Stimulated activated naive CD8-positive, alpha-beta T cell treated with anti-CD3 and anti-CD28 coated beads, Interleukin-15, Interleukin-2, amounts not matched to agents 100 U/mL and 50 U/mL, for 24 hours (primary cell): ENCODE measurements at places on chromosomes 3 and 15.

GRCh38 chr15:38740206-38740605 is 175.6 kb upstream of the RASGRP1 start:
- DNase-seq: no peak

- peak; percentile 8 for DNase-seq
These were observed 32.8 kb downstream of the TMEM212 start for GRCh38 chr3:171875923-171876412.

DNA sequence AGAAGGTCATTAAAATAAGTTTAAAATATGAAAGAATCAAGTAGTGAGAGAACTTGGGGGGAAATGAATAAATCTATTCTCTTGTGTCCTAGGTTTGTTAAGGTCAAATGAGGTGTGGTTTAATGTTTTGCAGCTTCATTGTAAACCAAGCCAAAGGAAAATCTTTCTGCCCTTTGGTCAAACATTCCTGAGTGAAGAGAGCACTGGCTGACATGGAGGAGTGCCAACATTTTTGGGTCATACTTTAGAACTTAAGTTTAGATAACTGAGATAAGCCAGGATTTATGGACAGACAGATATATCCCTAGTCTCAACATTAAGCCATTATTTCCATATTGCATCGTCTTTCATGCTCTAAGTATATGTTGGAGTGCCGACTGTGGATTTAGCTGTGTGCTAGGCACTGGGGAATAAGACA is 66.4 kb downstream of the PTPRG start:
- no peak for DNase-seq

GRCh38 chr3:133568294-133569014 is 5.0 kb upstream of the CDV3 start:
- DNase-seq: no peak

- no peak for DNase-seq
These were observed 273.6 kb downstream of the CNTN4 start for GRCh38 chr3:2372306-2372705.

DNA sequence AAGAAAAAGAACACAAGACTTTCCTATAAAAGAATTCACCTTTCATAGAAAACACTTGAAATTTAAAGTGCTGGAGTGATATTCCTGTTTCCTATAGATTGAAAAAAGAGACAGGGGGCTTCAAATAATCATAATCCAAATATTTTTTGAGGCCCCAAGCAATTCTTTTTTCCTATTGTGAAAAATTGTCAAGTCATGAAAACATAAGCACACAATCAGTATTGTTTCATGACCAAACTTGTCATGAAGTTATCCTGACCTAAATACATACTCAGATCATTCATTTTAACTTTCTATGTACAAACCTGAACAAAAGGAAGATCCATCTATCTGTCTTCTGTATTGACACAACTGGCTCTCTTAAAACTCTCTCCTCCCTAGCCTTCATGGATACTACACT is 57.9 kb downstream of the AGTR1 start:
- no peak for DNase-seq

- no peak for DNase-seq
These were observed 352.4 kb upstream of the ZNF385D start for GRCh38 chr3:22103423-22103822.

GRCh38 chr15:59221511-59222505 is 15.2 kb downstream of the LDHAL6B start:
- DNase-seq: no peak

- DNase-seq: no peak
These were observed 49.6 kb downstream of the SUMF1 start for GRCh38 chr3:4417449-4417848.

DNA sequence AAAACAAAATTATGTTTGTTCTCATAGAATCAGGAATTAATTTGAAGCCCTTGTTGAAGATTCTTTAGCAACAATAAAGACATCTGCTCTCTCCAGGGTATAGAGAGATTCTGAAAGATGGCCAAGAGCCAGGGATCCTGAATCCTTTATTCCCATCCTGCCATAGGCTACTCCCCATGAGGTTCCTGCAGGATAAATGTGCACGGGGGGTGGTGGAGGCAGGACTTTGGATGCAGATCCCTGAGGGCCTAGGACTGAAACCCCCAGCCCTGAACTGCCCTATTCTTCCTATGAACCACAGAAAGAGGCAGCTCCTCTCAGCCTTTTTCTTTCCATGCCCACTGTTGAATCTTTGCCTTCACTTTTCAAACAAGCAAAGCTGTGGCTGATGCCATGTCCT is 17.1 kb downstream of the TMEM108 start:
- DNase-seq: no peak

GRCh38 chr3:49460188-49460890 is 9.7 kb upstream of the DAG1 start:
- DNase-seq: no peak

- DNase-seq: peak; percentile 75
These were observed 22.4 kb downstream of the PLA2G4F start for GRCh38 chr15:42133886-42134502.

DNA sequence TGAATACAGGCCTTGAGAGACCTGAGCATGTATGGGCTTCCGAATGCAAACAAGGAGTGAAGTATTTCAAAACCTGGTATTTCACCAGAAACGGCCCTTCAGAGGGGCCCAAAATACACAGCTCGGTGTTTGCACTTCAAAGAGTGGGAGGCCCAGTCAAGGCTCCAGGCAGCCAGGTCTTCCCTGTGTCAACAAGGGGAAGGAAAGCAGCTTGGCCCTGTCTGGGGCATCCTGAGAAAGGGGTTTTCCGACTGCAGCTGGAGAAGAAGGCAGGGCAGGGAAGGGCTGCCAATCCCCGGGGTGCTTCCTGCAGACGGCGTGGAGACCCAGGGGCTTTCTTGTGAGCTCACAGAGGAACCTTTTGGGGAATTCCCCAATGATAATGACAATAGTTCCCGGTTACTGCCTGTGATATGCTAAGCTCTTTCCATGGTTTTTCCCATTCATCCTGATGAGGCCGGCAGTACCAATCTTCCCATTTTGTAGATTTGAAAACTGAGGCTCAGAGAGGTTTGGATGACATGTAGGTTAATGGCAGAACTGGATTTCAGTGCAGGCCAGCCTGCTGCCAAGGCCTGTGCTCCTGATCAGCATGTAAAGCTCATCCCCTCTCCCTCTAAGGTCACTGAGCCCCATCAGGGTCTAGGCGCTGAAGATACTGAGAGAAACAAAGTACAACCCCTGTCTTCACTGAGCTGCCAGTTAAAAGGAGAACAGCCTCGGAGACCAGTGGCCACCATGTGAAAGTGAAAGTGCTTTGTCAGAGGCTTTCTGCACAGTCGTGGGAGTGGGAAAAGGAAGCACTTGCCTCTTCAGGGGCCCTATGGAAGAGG is 43.0 kb upstream of the TLE3 start:
- DNase-seq: peak; percentile 45

DNA sequence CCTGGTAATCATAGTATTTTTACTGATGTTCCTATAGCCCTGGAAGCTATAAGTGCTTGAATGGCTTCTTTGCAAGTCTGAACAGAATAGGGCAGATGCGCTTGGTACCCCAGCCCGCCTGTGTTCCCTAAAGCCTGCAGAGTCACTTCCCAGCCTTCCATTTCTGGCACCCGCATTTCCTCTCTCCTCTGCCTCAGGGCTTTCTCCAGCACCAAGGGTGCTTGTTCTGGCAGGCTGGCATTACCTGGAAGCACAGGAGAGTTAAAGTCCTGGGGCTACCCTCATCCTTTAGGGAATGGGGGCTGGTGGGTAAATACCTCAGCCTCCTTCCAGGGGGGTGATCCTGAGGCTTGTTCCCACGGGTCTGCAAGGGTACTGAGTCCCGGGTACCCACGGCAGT is 7.4 kb upstream of the CHRNA3 start:
- DNase-seq: no peak

DNA sequence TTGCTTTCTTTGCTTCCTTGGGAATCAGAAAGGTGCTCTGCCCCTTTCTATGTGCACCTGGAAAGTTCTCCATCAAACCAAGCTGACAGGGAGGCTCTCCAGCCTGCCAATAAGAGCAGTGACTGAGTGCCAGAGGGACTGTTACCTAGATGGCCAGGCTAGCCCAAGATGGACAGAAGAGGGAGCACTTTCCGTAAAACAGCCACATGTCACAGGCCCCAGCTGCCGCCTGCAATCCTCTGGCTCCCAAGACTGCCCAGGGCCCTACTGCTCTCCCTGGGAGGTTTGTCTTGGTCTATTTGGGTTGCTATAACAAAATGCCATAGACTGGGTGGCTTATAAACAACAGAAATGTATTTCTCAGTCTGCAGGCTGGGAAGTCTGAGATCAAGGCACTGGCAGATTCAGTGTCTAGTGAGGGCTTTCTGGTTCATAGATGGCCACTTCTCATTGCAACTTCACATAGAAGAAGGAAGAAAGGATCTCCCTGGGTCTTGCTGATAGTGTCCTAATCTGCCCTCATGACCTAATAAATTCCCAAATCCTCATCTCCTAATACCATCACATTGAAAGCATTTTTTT is 72.3 kb downstream of the TAMM41 start:
- DNase-seq: no peak

DNA sequence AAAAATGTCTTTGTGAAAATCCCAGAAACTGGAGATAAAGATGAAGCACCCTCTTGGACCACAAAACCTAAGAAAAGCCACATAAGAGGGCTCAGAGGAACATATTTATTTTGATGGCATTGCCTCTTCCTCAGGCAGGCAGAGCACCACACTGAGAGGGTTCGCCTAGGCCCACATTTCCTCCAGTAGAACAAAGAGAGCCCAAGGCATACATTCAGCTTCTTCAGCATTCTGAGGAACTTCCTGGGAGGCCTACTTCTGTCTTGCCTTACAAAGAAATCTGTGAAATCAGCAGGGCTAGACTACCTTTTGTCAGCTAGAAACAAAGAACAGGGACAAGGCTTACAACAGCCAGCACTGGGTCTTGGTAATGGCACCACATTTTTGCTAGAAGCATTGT is 1325.3 kb downstream of the SI start:
- DNase-seq: no peak

DNA sequence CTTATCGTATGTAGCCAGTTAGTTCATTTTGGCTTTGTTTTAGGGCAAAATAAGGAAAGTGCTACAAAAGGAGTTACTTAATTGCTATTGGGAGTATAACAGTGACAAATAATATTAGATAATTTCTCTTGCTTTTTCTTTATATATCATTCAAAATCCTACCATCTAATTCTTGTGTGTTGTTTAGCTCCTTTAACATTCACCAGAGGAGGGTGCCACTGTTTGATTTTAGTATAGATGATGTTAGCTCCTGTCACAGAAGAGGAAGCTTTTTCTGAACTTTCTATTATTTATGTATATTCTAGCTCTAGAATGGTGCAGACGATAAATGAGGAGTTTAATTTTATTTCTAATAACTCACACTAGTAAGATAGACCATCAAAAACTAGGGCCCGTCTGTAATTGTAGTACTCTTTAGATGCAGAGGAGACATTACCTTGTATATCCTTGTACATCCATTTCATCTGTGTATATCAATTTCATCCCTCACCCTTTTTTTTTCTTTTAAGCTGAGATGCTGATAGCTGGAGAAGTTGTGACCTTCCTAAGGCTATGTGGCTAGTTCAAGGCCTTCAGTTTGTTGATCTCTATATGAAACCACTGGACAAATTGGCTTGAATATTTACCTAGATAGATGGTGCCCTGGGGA is 3.0 kb downstream of the PPM1L start:
- DNase-seq: no peak

GRCh38 chr3:138148503-138148902 is 16.3 kb upstream of the A4GNT start:
- no peak for DNase-seq

- DNase-seq: peak; percentile 50
These were observed 138.4 kb downstream of the PLCL2 start for GRCh38 chr3:17023006-17023664.

DNA sequence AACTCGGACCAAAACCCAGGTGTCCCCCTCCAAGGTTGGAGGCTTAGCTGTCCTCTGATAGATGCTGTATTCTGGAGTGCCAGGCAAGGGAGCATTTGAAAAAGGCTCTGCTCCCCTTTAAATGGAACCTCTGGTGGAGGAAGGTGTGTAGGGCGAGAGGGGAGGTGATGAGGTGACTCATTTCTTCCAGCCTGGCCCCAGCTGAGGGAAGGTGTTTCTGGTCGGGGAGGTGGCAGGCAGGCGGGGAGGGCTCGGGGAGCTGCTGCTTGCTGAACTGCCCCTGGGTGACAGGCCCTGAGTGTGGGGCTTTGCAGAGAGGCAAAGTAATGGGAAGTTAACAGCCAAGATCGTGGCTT is 18.8 kb downstream of the PSTPIP1 start:
- peak; percentile 87 for DNase-seq

GRCh38 chr3:86978111-86978551 is 12.8 kb downstream of the VGLL3 start:
- DNase-seq: no peak

DNA sequence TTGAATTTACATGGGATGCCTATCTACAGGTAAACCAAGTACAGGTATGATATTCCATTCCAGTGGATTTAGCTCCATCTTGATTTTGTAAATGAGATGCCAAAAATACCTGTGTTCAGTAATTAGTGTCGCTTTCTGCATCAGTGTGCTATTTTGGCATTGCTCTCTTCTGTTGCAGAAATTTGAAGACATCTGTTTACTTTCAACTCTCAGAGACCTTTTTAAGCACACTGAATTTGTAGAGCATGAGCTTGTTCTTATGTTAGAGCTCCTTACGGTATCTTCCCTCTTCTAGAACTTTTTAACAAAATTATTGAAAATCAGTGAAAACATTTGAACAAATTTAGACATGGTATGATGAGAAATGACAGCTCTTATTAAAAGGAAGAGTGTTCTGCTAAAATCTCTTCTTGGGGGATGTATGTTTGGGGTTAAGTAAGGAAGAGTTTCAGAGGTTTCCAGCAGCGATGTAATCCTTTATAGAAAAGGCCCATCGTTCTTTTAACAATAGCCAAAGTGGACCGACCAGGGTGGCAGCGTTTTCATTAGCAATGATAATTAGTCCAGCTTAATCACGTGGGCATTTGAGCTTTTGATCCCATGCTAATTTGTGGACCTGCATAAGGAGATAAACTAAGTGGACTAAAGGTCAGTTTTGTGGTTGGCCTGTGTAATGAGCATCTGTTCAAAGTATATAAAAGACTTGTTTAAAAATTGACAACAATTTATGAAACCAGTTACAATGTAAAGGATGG is 385.4 kb downstream of the PTPRG start:
- DNase-seq: no peak

DNA sequence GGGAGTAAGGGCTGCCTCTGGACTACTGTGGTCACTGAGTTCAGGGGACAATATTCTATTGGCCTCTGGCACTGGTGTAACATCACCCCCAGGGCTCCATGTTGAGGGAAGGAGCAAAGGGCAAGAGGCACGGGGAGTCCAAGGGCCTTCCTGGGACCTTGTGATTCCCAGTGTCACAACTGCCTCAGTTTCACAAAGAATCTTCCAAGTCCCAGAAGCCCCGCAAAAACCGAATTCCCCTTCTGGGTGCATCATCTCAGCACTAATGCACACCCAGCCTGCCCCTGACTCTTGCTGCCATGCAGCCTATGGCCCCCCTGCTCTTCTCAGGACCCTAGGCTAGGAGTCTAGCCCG is 5.5 kb downstream of the AMOTL2 start:
- DNase-seq: no peak

- DNase-seq: no peak
These were observed 1264.2 kb downstream of the OTOL1 start for GRCh38 chr3:162760789-162761188.

GRCh38 chr3:33145221-33145900 is 31.5 kb downstream of the CRTAP start:
- no peak for DNase-seq

GRCh38 chr3:195714380-195715011 is 6.3 kb upstream of the MUC20 start:
- DNase-seq: no peak
